Sigmoid colon (tissue), 7 donors: ENCODE measurements at places on chromosomes 5 and 9. TPM values are rescaled to one million over a fixed set of nuclear protein-coding genes. Genes with fewer than 3 reads are reported as not detected.

The PCDHGA9 gene
- 12.2 TPM for total RNA-seq

The DOCK2 gene
- total RNA-seq, result 10.9 TPM

The HK3 gene
- total RNA-seq, result 9.5 TPM

DNA sequence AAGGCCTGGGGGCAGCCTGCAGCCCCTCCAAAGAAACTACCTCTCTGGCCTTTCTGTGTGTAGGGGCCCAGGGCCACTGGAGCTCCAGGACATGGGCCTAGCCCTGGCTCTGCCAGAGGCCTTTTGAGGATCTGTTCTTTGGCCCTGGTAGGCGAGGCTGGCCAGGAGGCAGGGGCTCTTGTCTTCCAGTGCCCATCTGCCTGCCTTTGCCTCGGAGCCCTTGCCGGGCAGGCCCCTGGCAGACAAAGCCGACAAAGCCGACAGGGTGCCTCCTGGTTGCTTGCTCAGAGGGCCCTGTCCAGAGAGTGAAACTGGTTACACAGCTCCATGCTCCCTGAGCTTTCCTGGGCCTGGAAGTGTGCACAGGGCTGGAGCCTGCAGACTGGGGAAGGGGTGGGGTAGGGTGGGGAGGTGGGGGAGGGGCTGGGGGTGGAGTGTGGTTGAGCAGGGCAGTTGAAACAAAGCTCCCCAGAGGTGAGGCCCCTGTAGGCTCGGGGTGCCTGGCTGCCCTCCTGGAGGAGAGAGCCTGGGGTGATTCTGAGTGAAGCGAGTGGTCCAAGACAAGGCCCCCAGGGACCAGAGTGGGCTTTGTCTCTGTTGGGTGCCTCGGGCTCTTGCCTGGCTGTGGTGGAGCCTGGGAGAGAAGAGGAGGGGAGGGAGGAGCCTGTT lies 29.3 kb downstream of the PTPA start:
- DNase-seq, result peak; percentile 79
- peaks cover 68% of the 10 kb centered on the region for H3K4me1 ChIP-seq

- no peak overlapping the region for H3K4me3 ChIP-seq
- no peaks in the 10 kb centered on the region for H3K4me1 ChIP-seq
- DNase-seq, result no peak
- H3K36me3 ChIP-seq, result no peaks in the 10 kb centered on the region
- no peak overlapping the region for H3K27ac ChIP-seq
- no peaks in the 10 kb centered on the region for H3K27me3 ChIP-seq
Observed at GRCh38 chr9:11821306-11821975, 871.7 kb upstream of the TYRP1 start.
